ENCODE measurements at places on chromosomes 16 and 17.
A peak's percentile ranks its signal among the peaks of the same experiment; 100 is the strongest.

GRCh38 chr16:55949518-55949917 is 74.3 kb upstream of the CES5A start:
- DNase-seq, result no peak

- no peak for DNase-seq
Observed at GRCh38 chr17:27153005-27153404, 140.9 kb upstream of the WSB1 start.

DNA sequence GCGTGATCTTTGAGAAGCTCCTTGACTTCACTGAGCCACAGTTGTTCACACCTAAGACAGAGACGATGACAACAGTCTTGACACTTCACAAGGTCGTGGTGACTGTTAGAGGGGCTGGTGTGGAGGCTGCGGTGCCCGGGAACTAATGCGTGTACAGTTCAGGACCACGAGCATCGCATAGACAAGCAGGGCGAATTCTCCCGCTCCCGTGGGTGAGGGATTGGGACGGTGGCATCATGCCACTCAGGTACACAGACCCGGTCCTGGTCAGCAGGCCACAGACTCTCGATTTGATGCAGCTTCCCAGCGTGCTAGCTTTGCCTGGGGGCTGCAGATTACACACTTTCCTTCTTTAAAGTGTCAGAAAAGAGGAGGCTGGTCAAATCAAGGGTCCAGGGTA is 24.7 kb downstream of the CEP295NL start:
- no peak for DNase-seq

DNA sequence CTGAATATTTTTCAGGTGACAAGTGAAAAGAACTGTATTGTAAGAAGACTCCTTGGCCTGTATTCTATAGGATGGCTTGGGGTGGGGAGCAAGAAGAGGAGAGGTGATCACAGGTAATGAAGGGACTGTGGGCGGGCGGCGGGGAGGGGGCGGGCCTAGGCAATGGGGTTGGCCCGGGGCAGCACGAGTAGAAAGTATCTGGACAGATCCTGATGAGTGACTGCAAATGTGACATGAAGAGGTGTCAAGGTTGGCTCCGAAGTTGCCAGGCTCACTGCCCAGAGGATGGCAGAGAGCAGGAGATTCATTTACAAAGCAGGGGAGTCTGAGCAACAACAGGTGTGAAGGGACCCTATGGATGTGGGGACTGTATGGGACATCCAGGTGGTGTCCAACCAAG is 10.8 kb upstream of the G6PC1 start:
- no peak for DNase-seq

GRCh38 chr17:40427002-40427491 is 9.4 kb upstream of the TOP2A start:
- no peak for DNase-seq

DNA sequence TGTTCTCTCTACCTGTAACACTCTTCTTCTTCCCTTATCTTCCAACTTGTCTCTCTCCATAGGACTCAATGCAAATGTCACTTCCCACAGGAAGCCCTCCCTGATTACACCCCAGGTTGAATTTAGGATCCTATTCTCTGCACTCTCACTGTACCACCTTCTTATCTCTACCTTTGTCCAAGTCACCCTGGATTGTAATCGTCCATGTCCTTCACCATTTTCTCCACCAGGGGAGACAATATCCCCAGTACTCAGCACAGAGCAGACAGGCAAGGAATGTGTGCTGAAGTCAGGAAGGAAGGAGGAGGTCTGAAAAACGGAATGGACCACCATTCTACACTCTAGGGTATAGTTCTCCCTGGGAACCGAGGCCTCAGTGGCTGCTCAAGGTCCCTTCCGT is 14.2 kb downstream of the C16orf82 start:
- DNase-seq, result no peak

DNA sequence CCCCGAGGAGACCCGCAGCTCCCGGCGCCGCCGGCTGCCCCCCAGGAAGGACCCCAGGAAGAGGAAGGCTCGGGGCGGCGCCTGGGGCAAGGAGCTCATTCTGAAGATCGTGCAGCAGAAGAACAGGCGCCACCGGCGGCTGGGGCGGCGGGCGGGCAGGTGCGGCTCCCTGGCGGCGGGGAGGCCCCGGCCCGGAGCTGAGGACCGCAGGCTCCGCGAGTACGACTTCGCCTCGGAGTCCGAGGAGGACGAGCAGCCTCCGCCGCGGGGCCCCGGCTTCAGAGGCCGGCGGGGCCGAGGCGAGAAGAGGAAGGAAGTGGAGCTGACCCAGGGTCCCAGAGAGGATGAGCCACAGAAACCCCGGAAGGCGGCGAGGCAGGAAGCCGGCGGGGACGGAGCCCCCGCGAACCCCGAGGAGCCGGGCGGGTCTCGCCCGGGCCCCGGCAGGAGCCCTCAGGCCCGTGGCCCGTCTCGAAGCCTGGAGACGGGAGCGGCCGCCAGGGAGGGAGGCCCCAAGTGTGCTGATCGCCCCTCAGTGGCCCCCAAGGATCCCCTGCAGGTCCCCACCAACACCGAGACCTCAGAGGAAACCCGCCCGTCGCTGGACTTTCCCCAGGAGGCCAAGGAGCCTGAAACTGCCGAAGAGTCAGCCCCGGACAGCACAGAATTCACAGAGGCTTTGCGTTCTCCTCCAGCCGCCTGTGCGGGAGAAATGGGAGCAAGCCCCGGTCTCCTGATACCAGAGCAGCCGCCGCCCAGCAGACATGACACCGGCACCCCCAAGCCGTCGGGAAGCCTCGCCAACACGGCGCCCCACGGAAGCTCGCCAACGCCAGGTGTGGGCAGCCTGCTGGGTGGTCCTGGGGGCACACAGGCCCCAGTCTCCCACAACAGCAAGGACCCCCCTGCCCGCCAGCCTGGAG is 22.3 kb upstream of the ZFPM1 start:
- DNase-seq, result no peak

DNA sequence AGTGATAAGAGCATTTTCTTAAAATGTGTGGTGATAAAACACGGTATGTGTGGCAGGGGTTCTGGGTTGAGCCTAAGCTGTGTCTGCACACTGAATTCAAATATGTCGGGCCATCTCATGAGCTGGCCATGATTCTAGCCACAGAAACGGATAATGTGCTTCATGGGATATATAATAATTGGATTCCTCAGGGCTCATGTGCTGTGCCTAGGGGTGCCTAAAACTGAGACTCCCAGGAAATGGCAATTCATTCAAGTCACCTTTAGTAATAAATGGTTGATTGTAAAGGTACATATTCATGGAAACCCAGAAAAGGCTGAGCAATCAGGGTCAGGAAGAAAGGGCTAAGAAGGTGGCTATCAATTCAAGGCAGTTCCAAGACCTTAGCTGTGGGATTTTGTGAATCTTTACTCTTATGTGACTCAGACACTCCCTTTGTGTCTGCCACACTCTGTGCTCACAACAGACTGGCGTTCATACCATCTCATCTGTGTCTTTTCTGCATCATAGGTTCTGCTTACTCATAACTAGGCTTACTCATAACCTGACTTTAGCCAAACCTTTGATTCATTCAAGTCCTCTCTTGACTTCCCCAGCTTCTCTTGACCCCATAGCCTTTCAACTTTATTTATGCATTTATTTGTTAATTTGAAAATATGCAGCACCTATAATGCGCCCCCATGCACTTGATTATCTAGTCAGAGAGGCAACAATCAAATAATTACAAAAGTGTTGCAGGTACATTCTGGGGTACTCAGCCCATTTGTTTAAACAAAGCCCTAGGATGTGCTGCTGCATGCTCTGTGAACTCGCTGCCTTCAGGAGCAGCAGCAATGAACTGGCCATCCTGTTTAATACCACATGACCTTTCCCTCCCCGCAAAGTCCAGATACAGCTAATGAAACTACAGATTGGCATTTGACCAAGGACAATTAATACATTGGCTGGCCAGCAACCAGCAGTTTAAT is 28.4 kb upstream of the MED13 start:
- no peak for DNase-seq

DNA sequence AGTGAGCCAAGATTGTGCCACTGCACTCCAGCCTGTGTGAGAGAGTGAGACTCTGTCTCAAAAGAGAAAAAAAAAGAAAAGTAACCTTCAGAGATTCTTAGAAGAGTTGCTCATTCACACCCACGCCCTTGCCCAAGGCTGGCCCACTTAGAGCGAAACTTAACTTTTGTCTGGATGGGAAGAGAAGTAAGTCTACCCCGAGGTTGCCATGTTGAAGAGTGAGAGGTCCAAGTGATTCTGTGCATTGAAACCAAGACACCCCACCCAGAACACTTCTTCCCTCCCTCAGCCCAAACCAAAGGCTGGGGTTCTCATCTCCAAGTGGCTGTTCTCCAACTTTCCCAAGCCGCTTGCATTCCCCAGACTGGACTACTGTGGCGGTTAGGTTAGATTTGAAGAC is 2.4 kb upstream of the CISD3 start:
- peak; percentile 21 for DNase-seq

- DNase-seq, result no peak
Observed at GRCh38 chr17:55722742-55723487, at the start of gene TMEM100. Gene TMEM100 (minus strand): TSS chr17:55722864. CDS start chr17:55721070, 1,794 bp downstream.

DNA sequence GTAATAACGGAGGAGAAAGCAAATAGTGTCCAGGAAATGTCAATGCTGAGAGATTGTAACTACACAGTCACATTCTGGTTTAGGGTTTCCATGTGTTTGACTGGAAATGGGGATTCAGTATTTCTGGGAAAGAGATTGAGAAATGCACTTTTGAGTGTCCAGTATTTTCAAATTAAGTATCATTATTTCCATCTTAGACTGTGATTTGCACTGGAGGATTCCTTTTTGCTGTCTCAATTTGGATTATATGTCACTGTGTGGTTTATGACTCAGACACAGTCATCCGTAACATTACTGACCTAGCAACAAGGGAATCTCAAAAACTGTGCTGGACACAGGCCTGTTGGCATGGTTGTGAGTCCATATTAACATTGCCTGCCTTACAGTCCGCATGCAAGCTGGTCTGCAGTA is 681.4 kb downstream of the CDH11 start:
- no peak for DNase-seq

GRCh38 chr17:32629563-32630190 is 142.9 kb downstream of the CDK5R1 start:
- DNase-seq, result no peak

DNA sequence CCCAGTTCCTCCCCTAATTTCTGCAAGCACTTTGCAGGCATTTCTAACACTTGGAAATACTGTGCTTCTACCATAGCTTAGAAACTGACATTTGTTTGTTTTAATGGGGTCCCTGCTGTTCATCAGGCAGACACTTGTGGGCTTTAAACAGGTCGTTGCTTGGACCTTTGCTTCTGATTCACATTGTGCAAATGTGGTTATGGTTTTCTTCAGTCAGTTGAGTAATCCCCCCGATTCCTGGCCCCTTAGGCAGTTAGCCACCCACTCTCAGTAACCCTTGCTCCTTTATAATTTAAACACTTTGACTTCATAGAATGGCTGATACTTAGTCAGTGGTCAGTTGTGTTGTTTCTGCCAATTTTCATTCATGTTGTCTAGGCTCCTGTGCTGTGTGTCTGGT is 39.4 kb downstream of the SLC47A1 start:
- DNase-seq, result no peak

DNA sequence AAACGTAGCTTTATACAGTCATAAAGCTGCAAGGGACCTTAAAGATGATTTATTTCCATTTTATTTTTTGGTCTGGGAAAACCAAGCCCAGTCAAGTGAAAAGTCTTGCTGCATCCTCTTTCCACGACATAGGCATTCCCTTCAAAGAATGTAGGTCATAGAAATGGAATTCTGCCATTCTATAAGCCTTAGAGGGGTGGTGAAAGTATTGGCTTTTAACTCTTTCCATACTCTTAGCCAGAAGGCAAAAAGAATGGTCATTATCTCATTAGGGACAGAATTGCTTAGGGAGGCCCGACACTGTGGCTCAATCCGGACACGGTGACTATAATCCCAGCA is 7.9 kb upstream of the MSL1 start:
- no peak for DNase-seq

DNA sequence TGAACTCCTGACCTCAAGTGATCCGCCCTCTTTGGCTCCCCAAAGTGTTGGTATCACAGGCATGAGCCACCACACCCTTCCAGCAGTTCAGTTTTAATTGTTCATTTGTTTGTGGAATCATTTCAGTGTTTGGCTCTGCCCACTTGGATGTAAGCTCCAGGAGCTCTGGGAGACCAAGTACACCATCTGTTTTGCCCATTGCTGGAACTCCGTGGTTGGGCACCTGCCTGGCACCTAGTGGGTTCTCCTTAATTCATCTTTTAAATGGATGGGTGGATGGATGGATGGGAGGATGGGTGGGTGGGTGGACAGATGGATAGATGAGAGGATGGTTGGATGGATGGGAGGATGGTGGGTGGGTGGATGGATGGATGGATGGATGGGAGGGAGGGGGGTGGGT is 953 bp upstream of the NECAB2 start:
- no peak for DNase-seq

GRCh38 chr17:33200587-33200986 is 92.5 kb downstream of the ASIC2 start:
- no peak for DNase-seq

- no peak for DNase-seq
Observed at GRCh38 chr16:85029408-85029784, 1.8 kb downstream of the KIAA0513 start.

Measured in activated naive CD4-positive, alpha-beta T cell (primary cell).